Brain microvascular endothelial cell (primary cell): ENCODE measurements at places on chromosomes 3 and 15.

- no peak for DNase-seq
Observed at GRCh38 chr15:97463696-97464095, 496.8 kb upstream of the ARRDC4 start.

- DNase-seq: no peak
Observed at GRCh38 chr15:58026051-58026450, 39.5 kb downstream of the ALDH1A2 start.

- peak; percentile 69 for DNase-seq
Observed at GRCh38 chr3:99753268-99753975, 64.2 kb upstream of the CMSS1 start.

GRCh38 chr3:111811811-111812210, 47.3 kb upstream of the PHLDB2 start:
- DNase-seq: no peak

- no peak for DNase-seq
Observed at GRCh38 chr3:130354430-130354829, 9.0 kb downstream of the COL6A5 start.

DNA sequence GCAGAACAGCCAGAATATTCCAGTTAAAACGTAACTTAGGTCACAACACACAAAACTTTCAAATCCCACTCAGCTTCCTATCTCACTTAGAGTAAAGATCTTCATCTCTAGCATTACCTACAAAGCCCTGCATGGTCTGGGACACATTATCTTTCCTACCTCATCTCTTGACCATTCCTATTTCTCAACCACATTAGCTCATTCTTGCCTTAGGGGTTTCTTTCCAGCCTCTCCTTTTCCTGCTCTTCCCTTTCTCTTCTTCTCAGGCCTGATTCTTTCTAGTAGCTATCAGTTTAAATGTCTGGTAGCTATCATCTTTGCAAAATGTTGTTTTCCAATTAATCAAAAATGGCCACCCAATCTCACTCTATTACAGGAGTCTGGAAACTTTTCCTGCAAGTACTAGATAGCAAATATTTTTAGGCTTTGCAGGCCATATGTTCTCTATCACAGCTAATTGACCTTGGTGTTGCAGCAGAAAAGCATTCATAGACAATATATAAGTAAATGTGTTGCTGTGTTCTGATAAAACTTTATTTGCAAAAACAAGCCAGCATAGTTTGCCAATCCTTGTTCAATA, 15.1 kb upstream of the CBLB start:
- DNase-seq: no peak

GRCh38 chr3:112804021-112804420, 42.6 kb downstream of the CD200R1L start:
- no peak for DNase-seq

- DNase-seq: no peak
Observed at GRCh38 chr3:104044002-104044401, 1322.7 kb upstream of the ALCAM start.

GRCh38 chr3:176798680-176799079, 398.6 kb downstream of the TBL1XR1 start:
- DNase-seq: no peak

GRCh38 chr3:16468002-16468335, 45.5 kb downstream of the RFTN1 start:
- no peak for DNase-seq

- peak; percentile 10 for DNase-seq
Observed at GRCh38 chr3:121914081-121914998, 20.1 kb downstream of the SLC15A2 start.

DNA sequence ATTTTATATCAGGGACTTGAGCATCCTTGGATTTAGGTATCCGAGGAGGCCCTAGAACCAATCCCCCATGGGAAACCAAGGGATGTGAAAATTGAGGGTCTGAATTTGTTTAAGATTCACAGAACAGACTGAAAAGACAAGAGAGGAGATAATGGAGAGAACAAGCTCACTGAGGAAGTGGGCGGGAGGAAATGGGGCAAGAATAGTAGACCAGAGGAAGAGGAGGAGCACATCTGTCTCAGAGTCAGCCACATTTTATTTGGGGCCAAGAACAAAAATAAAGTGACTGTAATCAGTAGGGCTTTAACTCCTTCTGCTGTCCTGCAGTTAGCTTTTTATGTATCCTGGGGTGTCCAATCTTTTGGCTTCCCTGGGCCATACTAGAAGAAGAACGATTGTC, 63.8 kb downstream of the BLM start:
- no peak for DNase-seq

GRCh38 chr3:186257866-186258265, 104.2 kb downstream of the DGKG start:
- peak; percentile 70 for DNase-seq

- DNase-seq: no peak
Observed at GRCh38 chr15:51580385-51580784, 42.2 kb downstream of the DMXL2 start.

DNA sequence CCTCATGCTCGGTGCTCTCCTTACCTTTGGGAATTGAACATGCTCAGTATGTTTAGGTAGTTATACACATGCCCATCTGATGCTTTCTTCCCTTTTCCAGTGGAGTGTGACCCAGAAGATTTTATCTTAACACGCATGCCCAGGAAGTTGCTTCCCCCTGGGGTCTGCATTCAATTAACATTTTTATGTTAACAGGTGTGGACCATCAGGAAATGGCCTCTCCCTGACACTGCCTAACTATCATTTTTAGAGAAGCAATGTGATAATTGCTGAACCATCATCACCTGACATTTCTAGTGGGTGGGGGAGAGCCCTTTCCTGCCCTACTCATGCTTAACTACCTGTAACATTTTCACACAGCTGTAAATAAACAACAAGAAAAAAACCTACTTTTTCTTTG, 55.1 kb upstream of the TGFBR2 start:
- DNase-seq: no peak

- no peak for DNase-seq
Observed at GRCh38 chr15:36996121-36996520, 104.2 kb downstream of the MEIS2 start.
